ENCODE measurements at places on chromosomes 7 and 10.

DNA sequence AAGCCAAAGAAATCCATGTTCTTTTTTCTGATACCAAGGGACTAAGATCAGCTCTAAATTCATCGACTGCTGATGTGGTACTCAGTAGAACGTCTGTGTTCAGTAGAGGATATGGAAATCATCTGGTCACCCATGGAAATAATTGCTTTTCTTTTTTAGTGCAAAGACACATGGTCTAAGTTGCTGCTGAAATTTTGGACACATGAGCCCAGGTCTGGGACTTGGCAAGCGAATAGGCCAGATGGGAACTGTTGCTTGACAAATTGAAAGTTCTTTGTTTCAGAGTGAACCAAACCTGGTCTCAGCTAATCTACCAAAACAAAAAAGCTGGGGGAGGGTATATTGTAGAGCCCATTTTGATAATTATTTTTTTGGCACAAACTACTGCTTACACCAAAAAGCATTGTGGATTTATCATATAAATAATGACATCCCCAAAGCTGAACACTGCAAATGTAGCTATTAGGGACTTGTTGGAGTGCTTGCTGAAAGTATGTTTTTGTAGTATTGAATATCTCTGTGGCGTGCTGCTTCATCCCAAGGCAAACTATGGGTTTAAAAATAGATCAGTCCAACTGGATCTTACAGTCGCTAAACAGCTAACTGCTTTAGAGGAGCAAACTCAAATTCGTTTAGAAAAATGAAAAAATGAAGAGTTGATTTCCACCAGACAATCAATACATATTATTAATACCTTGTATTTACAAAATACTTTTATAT lies 144.7 kb downstream of the TRIL start:
- no peak for DNase-seq

- no peak for DNase-seq
Measured at GRCh38 chr10:127013211-127013656, 108.0 kb downstream of the DOCK1 start.

- no peak for DNase-seq
Measured at GRCh38 chr10:120943542-120943941, 92.4 kb downstream of the WDR11 start.

- no peak for DNase-seq
Measured at GRCh38 chr10:128568990-128569945, 443.0 kb upstream of the MKI67 start.

DNA sequence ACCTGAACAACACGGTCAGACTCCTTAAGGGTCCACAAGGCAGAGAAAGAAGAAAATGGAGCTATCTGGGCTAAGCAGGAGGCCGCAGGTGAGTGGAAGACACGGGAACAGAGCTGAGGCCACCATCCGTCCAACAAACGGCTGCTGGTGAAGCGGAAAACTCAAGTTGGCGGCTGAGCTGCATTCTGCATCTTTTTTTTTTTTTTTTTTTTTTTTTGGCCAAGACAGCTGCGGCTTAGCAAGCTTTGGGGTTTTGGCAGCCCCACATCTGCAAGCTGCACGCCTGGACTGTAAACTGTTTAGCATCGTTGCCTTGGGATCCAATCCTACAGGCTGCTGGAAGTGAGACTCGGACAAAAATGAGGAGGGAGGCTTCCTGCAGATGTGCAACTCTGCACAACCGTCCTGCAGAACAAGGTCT lies 37.4 kb downstream of the RGS10 start:
- no peak for DNase-seq

DNA sequence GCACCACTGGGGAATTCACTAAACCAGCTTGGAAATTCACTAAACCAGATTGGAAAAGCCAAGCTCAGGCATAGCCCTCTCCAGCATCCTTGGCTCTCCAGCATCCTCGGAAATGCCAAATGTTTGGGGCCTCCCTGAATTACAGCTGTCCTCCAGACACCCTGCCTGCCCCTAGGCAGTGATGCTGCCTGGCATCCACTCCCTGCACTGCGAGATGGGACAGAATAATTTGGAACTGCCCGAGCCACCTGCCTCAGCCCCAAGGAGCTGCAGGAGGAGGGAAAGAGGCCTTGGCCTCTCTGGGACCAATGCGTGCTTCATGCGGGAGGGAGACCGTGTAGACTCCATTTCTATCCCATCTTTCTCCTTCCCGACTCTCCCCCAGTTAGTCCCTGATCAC lies 64.3 kb downstream of the INSIG1 start:
- no peak for DNase-seq

DNA sequence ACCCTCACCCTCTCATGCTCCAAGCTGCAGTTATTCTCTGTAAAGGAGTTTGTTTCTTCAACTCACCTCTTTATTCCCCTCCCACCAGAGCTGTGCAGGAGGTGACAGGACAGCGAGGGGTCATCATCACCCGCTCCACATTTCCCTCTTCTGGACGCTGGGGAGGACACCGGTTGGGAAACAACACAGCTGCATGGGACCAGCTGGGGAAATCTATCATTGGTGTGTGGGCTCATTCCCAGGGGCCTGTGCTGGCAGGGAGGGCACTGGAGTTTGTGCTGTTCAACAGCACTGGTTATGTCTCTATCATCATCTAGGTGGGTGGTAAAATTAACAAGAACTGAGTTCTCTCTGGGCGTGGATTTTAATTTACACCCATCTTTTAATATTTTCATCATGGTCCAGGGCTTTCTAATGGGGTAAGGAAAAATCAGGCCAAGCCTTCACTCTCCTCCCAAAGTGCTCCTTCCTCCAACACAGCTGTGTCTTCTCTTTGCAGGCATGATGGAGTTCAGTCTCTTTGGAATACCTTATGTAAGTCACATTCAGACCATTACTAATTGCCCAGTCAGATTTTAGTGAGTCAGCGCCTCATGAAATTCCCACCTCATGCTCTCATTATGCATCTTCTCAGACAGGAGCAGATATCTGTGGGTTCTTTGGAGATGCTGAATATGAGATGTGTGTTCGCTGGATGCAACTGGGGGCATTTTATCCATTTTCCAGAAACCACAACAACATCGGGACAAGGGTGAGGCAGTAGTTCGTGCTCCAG lies 61.6 kb downstream of the PRSS58 start:
- DNase-seq: peak; percentile 89

GRCh38 chr10:794382-794956 lies 105.0 kb upstream of the DIP2C start:
- peak; percentile 38 for DNase-seq

- no peak for DNase-seq
Measured at GRCh38 chr10:25713894-25714240, 220.2 kb upstream of the MYO3A start.

- DNase-seq: no peak
Measured at GRCh38 chr10:24307696-24308485, 99.0 kb downstream of the KIAA1217 start.

GRCh38 chr10:49592726-49593563 lies 17.2 kb upstream of the SLC18A3 start:
- DNase-seq: peak; percentile 72

- no peak for DNase-seq
Measured at GRCh38 chr7:24866004-24866615, 108.8 kb upstream of the GSDME start.

GRCh38 chr10:90306187-90306586 lies 551.7 kb downstream of the HTR7 start:
- peak; percentile 29 for DNase-seq

Data from kidney tubule cell (primary cell).